Stimulated activated CD8-positive, alpha-beta memory T cell treated with anti-CD3 and anti-CD28 coated beads, Interleukin-4, amount 100 ng/mL, for 1 hour (primary cell): ENCODE measurements at places on chromosomes 3 and 15.

- DNase-seq = no peak
Observed at GRCh38 chr15:85821545-85821944, 26.8 kb upstream of the KLHL25 start.

- no peak for DNase-seq
Observed at GRCh38 chr15:53511175-53511574, 248.3 kb downstream of the WDR72 start.

DNA sequence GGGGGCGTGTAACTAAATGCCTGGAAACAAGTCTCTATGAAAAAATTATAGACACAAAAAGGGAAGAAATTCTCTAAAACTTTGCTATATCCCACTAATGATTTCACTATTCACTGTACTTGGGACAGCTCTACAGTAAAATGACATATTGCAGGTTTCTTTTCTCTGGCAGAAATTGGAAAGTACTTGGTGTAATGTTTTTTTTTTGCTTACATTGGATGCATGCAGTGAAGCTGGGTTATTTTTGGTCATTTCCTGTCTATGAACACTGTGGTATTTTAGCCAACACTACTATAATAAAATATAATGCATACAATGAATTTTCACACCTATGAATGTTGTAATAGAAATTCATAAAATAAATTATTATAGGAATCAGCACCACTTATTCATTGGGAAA is 109.7 kb downstream of the LRRC49 start:
- no peak for DNase-seq

- DNase-seq = no peak
Observed at GRCh38 chr3:79187426-79187825, 580.4 kb downstream of the ROBO1 start.

GRCh38 chr15:65339920-65340319 is 35.4 kb downstream of the RNU5B-1 start:
- no peak for DNase-seq

GRCh38 chr3:69761896-69762767 is 22.9 kb downstream of the MITF start:
- DNase-seq = no peak

DNA sequence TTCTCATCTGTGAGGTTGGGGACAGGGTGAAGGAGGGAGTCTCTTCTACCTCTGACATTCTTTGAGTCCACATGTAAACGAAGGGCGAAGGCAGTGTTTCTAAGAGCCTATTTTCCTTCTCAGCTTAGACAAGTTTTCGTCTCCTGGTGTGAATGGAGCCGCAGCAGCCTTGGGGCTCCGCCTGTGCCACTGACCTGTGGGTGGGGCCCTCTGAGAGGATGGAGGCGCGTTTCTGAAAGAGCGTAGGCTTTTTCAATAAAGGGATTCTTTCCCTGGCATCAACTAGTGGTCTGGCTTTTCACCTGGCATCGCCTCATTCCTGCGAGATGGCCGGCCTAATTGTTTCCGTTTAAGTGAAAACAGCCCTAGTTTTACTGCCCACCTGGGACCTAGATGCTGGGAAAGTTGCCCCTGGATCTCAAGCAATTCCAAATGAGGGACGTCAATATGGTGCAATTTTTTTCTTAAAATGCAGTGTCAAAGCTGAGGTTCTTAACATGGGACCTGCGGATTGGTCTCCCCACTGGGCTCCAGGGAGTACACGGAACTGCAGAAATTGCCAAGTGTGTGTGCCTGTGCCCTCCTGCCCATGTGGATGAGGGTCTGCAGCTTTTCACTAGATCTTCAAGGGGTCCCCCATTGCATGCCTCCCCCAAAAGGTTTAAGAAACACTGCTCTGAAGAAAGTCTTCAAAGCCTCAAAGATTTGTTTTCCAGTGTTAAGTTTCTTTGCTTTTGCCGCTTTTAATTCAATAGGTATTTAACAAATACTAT is 958 bp downstream of the GLDN start:
- no peak for DNase-seq

- no peak for DNase-seq
Observed at GRCh38 chr3:194381460-194381875, 11.9 kb upstream of the LRRC15 start.

GRCh38 chr3:16890597-16891333 is 6.0 kb downstream of the PLCL2 start:
- DNase-seq = no peak

DNA sequence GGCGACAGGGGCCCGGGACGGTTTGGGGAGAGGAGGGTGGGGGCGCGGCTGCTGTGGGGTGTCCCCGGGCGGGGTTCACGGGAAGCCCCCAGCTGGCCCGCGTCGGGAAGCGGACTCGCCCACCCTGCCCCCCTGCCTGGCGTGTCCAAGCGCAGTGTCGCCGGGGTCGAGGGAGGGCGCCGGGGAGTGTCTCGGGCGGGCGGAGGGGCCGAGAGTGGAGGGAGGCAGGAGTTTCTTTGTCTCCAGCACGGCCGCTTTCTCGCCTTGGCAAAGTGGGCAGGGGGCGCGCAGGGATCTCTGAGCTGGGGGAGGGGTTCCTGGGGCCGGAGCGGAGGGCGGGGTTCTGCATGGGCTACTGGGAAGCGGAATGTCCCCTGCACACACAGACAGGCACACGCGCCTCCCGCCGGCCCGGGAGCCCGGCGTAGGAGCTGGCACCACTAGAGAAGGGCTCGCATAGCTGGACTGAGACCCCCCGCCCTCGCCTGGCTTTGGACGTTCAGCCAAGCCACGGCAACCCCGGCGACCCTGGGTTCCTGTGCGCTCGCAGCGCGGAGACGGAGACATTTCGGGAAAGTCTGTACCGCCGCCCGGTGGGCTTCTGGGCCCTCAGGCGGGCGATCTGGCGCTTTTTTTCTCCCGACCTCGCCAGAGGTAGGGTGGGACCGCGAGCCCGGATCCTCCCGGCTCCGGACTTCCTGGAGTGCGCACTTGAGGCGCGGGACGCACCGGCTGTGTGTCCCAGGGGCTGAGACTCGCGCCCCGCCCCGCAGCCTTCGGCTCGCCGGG is 822 bp downstream of the ST8SIA2 start:
- DNase-seq = no peak

DNA sequence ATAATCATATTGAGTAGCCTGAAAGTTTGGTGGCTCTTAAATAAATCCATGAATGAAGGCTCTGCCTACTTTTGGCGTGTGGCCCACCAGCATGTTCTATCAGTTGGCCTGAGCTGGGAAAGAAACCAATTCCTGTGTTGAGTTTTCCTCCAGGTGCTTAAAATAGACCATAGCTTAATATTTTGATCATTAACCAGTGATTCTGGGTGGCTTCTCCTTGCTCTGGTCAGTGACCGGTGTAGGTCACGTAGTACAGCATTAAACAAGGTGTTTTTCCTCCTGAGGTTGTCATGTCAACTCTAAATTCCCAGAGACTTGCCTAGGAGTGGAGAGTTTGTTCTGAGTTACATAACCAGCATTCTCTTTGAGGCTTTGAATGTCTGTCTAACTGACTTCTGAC is 1.3 kb downstream of the HHLA2 start:
- DNase-seq = no peak

DNA sequence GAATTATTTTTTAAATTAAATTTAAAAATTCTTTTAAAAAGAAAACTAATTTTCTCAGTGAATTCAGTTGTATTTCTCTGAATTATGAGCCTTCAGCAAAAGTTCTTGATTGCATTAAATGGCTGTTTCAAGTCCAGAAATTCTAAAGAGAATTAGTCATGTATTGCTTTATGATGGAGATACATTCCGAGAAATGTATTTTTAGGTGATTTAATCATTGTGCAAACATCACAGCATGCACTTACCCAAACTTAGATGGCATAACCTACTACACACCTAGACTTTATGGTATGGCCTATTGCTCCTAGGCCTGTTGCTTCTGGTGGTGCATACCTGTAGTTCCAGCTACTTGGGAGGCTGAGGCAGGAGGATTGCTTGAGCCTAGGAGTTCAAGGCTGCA is 44.3 kb upstream of the GCNT3 start:
- no peak for DNase-seq

DNA sequence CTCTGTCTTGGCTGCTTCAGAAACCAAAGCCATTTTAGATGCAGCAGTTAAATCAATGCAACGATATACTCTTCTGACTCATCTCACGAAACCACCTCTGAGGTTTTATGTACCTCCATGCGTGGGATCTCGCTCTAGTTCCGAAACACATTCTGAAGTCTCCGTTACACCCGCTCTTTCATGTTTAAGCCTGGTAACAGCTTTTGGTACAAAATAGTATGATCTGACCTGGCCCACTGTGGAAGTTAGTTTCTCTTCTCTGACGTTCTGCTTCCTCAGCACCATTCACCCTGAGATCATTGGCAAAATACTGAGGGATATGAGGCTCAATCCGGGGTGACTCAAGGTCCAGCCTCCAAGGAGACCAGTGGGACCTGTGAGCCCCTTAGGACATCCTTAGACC is 121.9 kb downstream of the TMEM266 start:
- no peak for DNase-seq
